ACHN (cell line): ENCODE measurements at places on chromosomes 2 and 18.

DNA sequence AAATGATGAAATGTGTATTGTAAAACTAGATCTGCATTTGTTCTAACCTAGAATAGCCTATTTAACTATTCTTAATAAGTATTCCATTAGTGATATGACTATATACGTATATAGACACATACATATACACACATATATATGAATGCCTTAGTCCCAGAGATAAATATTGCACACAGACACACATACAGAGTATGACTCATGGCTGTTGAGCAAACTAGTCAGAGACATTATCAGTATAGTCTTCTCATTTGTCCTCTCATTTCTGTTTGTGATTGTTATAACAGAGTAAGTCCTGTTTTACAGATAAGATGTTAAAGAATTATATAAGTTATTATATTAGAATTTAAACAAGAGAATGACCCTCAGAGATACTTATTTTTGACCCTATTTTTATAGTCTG is 202.5 kb downstream of the CCDC102B start:
- no peak for DNase-seq

- no peak for DNase-seq
These were observed 58.3 kb downstream of the NFATC1 start for GRCh38 chr18:79453816-79454735.

DNA sequence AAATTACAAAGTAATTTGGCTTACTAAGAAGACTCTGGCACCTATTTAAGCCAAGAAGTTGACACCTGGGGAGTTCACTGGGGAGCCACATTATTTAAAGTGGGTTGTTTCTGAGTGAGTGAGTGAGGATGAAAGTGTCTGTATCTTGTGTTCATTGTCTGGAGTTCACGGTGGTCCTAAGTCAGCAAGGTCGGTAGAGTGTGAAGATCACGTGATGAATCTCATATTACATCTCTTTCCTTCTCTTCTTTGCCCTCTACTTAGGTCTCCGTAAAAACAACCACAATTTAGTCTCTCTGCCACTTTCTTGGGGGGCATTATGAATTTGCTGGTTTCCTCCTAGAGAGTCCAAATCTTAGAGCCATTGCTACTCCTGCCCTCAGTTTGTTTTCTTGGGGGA is 67.8 kb downstream of the DIS3L2 start:
- no peak for DNase-seq

GRCh38 chr2:161576421-161576820 is 47.8 kb upstream of the SLC4A10 start:
- peak; percentile 16 for DNase-seq

DNA sequence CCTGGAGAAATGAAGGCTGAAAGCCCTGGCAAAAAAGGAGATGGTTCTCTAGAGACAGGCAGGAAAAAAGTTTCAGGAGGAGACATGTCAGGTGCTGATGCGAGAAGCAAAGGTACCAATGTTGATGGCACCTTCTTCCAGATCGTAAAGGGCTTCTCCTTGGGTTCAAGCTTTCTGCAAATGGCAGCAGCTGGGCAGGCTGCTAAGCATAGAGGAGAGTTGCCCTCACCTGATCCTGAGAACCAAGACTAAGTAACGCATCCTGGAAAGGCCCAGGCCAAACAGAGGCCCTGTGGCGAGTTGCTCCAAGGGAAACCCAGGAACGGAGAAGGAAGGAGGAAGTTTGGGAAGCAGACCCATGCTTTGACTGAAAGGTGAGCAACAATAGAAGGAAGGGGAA is 23.6 kb upstream of the AFTPH start:
- DNase-seq, result no peak

- no peak for DNase-seq
These were observed 117.0 kb downstream of the DOCK10 start for GRCh38 chr2:224925061-224925809.

DNA sequence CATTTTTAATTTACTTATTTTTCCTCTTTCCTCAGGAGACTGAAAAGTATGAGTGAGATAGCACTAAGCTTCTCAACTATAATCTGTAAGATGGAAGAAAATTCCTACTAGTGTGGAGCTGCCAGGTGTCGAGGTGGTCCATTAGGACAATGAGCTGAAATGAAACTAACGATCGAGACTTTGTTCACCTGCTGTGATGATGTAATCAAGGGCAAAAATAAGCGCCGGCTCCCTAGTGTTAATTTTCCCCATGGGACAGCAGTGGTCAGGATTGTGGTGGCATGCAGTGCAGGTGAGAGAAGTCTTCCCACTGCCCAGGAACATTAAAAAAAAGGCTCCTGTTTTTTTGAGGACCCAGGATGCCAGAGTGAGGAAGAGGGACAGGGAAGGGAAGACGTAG is 859.1 kb upstream of the GCFC2 start:
- no peak for DNase-seq

- DNase-seq, result no peak
These were observed 393.0 kb downstream of the ALK start for GRCh38 chr2:29528371-29528770.

DNA sequence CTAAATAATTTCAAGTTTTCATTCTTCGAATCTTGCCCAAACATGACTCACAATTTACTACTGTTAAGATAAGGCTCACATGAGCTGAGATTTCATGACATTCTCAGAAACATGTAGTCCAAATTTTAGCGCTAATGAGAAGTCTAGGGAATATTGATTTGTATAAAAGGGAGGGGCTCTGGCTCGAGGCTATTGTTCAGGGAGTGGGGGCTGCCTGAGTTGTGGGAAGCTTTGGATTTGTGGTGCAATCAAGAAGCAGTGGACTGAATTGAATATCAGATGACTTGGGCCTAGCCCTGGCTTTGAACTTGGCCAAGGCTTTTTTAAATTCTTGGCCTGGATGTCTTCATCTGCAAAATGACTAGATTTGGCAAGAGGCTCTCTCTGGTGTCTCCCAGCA is 674.9 kb upstream of the FANCL start:
- no peak for DNase-seq

- DNase-seq, result peak; percentile 48
These were observed 1.2 kb downstream of the BABAM2 start for GRCh38 chr2:27891673-27892105.

GRCh38 chr2:127864877-127865276 is 6.9 kb upstream of the POLR2D start:
- peak; percentile 64 for DNase-seq

DNA sequence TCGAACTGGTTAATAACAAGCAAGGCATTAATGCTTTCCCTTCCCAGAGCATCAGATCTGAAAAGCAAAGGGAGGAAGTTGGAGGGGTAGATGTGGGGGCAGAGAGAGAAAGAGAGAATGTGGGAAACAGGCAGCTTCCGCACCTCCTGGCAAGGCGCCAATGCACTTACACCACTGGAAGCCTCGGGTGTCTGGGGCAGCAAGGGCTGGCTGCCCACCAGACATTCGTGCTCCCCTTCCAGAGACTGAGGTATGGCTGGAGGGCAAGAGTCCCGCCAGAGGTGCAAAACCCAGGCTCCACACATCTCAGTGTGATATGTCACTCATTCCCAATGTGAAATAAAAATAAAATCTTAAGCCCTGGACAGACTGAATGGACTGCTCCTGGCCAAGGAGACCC is 46.4 kb downstream of the TEX51 start:
- no peak for DNase-seq

DNA sequence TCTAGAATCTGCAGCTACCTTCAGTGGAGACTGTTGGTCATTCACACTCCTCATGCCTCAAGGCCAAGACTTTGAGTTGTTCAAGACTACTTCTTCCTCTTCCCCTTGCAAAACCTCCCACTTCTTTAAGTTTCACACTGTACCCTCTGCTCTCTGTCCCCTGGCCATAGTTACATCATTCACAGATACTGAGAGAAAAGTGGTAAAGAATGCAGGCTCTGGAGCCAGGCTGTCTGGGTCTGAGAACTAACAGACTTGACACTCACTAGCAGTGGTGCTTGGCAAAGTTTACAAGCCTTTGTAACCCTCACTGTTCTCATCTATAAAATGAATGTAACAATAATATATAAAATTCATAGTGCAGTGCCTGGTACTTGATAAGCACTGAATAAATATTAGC is 61.8 kb downstream of the CDH20 start:
- DNase-seq, result no peak

GRCh38 chr2:169961911-169962310 is 134.7 kb downstream of the UBR3 start:
- DNase-seq, result no peak
